Transverse colon (tissue), 4 donors: ENCODE measurements at places on chromosomes 3 and 15. TPM values are rescaled to one million over a fixed set of nuclear protein-coding genes. Genes with fewer than 3 reads are reported as not detected.

The ARHGEF26 gene
- total RNA-seq, result 13.3 TPM

- no peak for DNase-seq
Measured at GRCh38 chr15:48471073-48471472, 139.8 kb downstream of the DUT start.

The LTK gene
- total RNA-seq, result 9.1 TPM

The LRCH3 gene
- total RNA-seq, result 36.0 TPM

The DPH3 gene
- 13.2 TPM for total RNA-seq

The SLC22A14 gene
- not detected for total RNA-seq

The GOLGA8S gene
- total RNA-seq, result not detected

GRCh38 chr3:13812034-13812471 lies 67.8 kb downstream of the WNT7A start:
- no peak for DNase-seq

DNA sequence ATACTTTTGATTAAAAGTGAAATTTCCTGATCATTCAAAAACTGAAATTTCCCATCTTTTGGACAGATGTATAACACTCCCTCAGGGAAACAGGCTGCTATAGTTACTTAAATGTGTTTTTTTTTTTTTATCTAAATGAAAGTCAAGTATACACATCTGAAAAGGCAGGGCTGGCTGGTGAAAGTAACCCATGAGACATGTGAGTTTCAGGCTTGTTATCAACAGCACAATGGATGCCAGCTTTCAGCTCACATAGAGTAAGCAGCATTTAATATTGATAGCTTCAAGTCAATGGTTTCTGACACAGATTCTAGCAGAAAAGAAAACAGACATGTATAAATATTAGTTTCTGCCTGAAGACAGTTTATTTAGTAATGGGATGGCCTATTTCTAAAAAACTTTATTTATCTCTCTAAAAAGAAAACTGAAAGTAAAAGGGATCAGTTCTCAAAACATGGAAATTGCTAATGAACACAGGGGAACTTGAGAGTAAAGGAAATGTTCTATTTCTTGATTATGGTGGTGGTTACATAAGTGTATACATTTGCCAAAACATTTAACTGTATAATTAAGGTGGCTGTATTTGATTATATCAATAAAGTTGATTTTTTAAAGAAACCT lies 89.7 kb upstream of the CMC1 start:
- DNase-seq, result no peak

GRCh38 chr3:112531358-112531781 lies 30.4 kb downstream of the ATG3 start:
- no peak for DNase-seq

DNA sequence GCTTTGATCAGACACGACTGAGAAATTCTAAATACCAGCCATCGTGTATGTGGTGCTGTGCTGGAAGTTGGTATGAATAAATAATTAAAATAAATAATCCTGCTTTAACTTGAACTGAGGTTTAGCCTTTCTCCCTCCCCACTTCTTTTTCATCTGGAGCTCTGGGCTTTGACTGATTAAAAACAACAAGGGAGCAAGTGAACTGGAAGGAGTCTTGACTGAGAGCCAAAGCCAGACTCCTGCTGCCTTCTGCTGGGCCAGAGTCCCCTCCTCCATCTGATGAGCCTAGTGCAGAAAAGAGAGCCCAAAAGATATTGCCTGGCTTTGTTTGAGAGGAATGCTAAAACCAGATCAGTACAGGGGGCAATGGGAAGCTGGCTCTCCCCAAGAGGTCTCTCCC lies 96.0 kb downstream of the CCNL1 start:
- no peak for DNase-seq

DNA sequence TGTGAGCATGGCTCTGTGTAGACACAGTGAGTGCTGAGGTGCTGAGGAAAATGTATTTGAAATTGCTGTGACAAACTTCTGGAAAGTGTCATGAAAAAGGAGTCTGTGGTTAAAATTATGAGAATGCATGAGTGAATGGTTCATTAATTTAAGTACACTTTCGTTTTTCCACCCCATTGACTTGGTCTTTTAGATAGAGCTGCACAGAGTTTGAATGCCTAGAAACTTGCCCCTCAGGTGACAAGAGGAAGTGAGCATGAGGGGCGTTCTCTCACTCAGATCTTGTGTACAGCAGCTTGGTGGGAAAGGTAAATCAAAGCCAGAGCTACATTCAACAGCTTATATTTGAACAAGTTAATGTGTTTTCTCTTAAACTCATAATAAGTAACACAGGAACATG lies 296.8 kb downstream of the WDR72 start:
- no peak for DNase-seq

- DNase-seq, result no peak
Measured at GRCh38 chr3:37566730-37567129, 294.9 kb upstream of the CTDSPL start.

DNA sequence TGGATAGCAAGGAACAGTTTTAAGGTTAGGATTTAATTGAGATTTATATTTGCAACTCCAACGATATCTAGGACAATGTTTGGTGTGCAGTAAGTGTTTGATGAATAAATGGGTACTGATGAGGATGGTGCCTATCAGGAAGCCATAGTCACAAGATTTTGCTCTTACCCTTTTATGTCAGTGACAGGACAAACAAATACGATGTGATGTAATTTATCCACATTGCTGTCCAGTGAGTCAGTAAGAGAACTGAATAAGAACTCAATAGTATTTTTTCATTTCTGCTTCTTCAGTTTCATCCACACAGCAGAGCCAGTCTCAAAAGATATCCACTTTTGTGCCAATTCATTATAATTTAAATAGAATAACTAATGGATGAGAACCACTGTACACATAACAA lies 18.5 kb downstream of the C3orf85 start:
- DNase-seq, result no peak

GRCh38 chr3:160057331-160057730 lies 68.7 kb downstream of the IL12A start:
- DNase-seq, result no peak

DNA sequence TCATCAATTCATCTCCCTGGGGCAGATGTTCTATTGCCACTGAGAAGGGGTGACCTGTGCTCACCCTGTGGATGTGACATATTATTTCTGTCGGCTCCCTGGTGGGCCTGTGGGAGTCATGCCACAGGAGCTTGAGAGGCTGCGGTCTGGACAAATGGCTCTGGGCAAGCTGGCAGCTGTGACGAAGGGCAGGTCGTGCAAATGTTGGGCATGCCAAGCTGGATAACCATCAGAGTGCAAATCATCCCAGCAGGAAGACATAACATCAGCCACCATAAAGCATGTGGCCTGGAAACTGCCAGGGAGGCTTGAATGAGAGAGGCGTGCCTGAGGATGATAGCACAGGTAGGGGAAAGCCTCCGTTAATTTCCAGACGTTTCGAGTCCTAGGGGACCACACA lies 45.3 kb upstream of the FAM3D start:
- no peak for DNase-seq

- DNase-seq, result no peak
Measured at GRCh38 chr3:98734306-98734705, 28.8 kb upstream of the ST3GAL6 start.

DNA sequence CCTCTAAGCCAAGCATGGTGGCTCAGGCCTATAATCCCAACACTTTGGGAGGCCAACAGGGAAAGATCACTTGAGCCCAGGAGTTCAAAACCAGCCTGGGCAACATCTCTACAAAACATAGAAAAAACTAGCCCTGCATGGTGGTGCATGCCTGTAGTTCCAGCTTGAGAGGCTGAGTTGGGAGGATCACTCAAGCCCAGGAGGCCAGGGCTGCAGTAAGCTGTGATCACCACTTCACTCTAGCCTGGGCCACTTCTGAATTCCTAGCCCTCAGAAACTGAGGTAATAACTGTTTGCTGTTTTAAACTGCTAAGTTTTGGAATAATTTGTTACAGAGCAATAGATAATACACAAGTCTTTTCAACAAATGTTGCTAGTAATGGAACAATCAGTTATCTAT lies 16.4 kb downstream of the IP6K1 start:
- DNase-seq, result no peak

The TM6SF1 gene
- total RNA-seq, result not detected

DNA sequence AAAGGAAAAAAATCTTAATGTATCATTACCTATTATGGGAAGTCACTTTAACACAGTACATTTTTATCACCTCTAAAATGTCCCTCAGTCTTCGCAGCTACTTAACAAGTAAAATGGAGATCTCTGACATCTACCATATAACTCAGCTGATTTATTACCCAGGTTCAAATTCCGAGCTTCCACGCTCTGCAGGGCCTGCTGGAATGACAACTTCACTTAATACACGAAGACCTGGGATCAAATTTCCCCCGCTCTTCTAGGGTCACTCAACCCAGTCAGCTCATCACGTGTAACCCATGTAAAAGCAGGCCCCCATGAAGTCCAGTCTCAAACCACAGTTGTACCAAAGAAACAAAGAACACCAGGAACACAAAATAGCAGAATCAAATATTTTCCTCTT lies 44.2 kb upstream of the ACP3 start:
- DNase-seq, result no peak

The EFCC1 gene
- total RNA-seq, result 1.9 TPM

DNA sequence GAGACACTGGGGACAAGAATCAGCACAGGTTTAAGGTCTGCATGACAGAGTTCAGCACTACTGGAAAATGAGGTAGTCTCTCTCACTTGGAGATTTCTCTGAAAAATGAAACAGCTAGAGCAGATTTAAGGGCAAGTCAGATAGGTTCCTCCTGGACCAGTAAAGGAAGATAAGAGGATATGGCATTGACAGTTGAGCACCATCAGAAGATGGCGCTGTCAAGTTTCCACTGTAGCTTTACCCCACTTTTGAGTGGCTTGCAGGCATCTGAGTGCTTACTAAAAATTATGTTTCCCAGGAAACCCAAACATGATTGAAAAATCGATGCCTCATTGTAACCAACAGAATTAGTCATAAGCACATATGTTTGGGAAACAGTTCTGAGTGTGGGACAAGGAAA lies 407.2 kb upstream of the UBE2E2 start:
- DNase-seq, result no peak

GRCh38 chr3:30522476-30522875 lies 83.9 kb upstream of the TGFBR2 start:
- no peak for DNase-seq

DNA sequence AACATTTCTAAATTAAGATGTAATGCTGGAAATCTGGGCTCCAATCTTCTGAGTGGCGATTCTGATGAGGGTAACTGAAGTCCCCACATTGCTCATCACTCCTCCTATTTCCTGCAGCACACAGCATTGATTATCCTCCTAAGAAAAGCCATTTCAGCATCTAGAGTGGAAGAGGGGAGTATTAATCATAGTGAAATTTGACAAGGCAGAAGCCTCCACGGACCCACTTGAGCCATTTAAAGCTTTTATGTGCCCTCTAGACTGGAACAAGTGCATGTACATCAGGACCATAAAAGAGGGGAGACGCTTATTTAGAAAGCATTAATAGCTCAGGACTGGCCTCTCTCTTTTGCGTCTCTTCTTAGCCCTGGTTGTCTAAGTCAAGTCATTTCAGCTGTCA lies 25.8 kb downstream of the AQP9 start:
- no peak for DNase-seq

DNA sequence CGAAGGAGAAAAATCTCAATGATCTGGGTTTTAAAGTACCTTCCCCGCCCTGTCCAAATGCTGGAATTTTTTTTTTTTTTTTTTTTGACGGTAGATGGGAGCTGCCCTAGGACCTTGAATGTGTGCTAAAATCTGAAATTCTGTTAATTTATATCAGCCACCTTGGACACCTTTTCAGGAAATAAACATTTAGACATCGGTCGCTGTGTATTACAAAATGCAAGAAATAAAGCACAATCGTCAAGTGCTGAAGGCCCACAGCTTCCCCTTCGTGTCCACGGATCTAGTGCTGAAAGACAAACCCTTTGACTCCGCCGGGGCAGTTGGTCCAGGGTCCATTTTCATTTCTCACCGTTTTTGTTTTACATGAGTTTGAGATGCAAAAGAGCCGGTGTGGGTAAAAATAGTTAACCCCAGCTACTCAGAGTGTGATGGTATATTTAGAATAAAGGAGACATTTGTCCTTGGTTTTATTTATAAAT lies 90.2 kb upstream of the CHD2 start:
- DNase-seq, result peak; percentile 68

GRCh38 chr3:162892921-162893793 lies 1396.5 kb downstream of the OTOL1 start:
- no peak for DNase-seq

- no peak for DNase-seq
Measured at GRCh38 chr3:69161587-69162307, 39.4 kb upstream of the LMOD3 start.

- DNase-seq, result no peak
Measured at GRCh38 chr3:24043168-24043567, 98.1 kb downstream of the NR1D2 start.

The SLC2A2 gene
- total RNA-seq, result not detected

DNA sequence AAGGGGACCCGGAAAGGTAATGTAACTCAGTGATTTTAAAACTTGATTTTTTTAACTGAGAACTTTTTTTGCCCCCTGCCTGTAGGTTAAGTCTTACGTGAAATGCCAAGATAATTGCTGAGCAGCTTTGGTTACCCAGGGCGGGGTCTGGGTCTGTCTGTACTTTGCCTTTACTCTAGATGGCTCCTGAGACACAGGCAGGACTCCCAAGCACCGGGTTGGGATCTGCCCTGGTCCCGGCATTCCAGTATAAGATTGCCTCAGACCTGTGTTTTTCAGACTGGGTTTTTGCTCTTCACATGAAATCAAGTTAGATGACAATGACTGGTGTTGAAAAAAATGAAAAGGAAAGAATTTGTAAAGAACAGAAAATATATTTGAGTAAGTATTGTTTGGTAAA lies 40.3 kb downstream of the WDR76 start:
- peak; percentile 48 for DNase-seq

DNA sequence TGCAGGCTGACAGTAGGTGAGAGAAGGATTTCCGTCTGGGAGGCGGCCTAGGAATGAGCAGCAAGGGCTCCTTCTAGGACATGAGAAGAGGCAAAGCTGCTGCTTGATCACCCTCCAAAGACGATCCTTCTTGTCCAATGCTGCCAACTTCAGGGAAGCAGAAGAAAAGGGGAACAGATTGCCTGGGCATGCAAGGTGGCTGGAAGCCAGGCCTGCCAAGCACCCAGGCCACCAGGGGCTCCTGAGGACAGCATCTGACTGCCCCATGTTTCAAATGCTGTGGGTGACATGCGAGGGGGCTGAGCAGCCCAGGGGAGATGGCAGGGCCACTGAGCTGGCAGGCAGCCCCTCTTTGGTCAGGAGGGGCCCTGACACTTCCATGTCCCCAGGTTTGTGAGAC lies 3.3 kb upstream of the GRIP2 start:
- no peak for DNase-seq

DNA sequence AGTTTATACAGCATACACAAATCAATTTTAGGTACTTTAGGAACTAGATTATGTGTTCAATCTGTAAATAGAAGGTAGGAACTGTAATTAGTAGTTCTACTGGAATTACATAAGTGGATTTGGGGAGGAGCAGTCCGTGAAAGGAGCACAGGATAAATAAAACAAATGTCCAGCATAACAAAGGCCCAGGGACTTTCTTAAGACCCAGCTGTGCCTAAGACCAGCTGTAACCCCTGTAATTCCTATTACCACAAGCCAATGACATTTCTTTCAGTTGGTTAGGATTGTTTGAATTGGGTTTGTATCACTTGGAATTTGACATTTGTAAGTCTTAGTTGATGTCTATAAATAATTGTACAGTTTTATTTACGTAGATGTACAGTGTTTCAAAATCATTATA lies 4.8 kb upstream of the ZBTB20 start:
- DNase-seq, result no peak
